ENCODE measurements at places on chromosomes 11 and 22.

- no peak for DNase-seq
Measured at GRCh38 chr11:61713906-61714305, 33.7 kb downstream of the DAGLA start.

- DNase-seq = peak; percentile 43
Measured at GRCh38 chr11:17014833-17015626, 816 bp upstream of the PLEKHA7 start.

GRCh38 chr11:2091112-2091746 lies 48.0 kb downstream of the IGF2 start:
- DNase-seq = no peak

GRCh38 chr22:36027935-36028645 lies 534 bp downstream of the RBFOX2 start:
- DNase-seq = peak; percentile 47

DNA sequence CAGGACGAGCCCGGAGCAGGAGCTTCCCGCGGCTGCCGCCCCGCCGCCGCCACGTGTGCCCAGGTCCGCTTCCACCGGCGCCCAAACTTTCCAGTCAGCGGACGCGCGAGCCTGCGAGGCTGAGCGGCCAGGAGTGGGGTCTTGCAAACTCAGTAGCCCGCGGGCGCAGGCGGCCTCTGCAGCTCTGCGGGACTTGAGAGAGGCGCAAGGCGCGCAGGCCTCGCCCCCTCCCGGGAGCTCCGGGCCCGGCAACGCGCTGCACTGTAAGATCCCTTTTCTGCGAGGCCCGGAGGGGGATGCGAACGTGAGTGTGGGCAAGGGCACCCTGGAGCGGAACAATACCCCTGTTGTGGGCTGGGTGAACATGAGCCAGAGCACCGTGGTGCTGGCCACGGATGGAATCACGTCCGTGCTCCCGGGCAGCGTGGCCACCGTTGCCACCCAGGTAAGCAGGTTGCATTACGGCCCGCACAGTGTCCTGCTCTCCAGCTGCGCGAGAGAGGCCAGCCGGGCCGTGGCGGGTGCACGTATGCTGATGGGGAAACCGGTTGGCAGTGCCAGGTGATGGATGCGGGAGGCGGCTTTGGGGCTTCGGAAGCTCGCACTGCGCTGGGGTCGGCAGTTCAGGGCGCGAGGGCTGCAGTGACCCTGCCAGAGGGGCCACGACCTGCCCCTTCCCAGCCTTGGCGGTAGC lies 2.0 kb downstream of the SLC6A5 start:
- DNase-seq = no peak

Data from Kasumi-1 (cell line).